Kidney (tissue), 22 donors: ENCODE measurements at places on chromosomes 4 and X.
A peak's percentile ranks its signal among the peaks of the same experiment; 100 is the strongest.

DNA sequence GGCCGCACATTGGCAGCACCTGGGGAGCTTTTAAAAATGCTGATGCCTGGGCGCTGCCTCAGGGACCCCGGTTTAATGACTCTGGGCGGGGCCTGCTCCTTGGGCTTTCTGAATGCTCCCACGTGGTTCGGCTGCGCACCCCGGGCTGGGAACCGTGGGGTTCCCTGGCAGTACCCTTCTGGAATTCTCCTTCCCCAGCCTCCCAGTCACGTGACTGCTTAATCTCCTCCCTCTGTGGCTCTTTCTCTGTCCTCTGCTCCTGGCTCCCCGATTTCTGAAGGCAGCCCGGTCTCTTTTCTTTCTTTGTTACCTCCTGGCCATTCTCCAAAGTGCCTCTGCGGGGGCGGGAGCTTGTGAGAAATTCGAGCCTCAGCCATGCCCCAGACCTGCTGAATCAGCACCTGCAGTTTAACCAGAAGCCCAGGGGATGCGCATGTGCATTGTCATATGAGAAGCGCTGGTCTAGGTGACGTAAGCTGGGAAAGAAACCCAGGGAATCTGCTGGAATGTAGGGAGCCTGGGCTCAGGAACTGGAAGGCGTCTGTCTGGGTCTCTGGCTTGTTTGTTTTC, 16.6 kb downstream of the CLCN4 start:
- DNase-seq = peak; percentile 96

- peak; percentile 76 for DNase-seq
These were observed 2.7 kb downstream of the FAT4 start for GRCh38 chr4:125317525-125317877.

- no peak for DNase-seq
These were observed 5.5 kb downstream of the CCDC120 start for GRCh38 chrX:49064303-49064702.

DNA sequence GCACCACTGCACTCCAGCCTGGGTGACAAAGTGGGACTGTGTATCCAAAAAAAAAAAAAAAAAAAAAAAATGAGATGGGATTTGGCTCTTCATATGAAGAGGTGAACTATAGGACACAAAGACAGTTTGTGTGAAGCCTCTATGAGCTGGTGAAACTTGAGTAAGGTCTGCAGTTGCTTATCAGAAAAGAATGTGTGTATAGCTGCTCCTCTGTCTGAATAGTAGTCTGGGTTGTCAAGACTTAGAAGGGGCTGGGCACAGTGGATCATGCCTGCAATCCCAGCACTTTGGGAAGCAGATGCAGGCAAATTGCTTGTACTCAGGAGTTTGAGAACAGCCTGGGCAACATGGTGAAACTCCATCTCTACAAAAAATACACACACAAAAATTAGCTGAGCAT, 82.8 kb downstream of the ARSF start:
- no peak for DNase-seq

DNA sequence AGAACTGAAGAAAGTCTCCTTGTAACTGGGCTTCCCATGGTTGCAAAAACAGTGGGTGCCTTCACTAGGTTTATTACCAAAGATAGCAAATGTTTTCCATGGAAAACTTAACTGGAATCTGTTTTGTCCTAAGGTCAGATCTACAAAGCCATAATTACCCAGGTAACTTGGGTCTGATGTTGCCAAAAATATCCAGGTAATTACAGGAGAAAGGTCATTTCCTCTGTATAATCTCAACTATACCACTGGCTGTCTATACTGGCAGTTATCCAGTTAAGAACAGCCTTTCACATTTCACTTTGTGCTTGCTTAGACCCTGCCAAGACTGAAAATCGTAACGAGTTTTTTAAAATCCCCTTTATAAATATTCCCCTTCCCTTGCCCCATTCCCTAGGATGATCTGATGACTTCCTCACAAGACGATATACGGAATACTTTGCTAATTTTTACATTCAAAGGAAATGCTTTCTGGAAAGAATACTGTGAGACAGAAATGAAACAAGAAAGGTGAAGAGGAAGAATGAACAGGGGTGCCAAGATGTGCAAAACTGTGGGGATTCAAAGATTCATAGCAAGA, 105.5 kb downstream of the MAML3 start:
- DNase-seq = no peak

DNA sequence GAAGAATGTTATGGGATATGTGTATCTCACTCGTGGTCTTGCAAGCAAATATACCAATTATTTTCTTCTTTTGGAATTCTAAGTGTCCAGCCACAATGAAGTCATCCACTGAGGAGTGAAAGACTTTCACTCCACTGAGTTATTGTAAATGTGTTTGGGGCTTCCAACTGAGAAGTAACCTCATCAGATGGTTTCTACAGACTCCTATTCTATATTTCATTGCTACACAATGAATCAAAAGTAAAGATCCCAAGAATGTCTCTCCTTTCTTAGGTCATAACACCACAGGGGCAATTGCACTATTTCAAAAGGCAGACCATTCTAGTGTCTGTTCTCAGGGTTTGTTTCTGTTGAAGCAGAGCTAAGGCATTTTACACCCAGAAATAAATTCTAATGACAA, 12.3 kb upstream of the VCX2 start:
- DNase-seq = no peak

DNA sequence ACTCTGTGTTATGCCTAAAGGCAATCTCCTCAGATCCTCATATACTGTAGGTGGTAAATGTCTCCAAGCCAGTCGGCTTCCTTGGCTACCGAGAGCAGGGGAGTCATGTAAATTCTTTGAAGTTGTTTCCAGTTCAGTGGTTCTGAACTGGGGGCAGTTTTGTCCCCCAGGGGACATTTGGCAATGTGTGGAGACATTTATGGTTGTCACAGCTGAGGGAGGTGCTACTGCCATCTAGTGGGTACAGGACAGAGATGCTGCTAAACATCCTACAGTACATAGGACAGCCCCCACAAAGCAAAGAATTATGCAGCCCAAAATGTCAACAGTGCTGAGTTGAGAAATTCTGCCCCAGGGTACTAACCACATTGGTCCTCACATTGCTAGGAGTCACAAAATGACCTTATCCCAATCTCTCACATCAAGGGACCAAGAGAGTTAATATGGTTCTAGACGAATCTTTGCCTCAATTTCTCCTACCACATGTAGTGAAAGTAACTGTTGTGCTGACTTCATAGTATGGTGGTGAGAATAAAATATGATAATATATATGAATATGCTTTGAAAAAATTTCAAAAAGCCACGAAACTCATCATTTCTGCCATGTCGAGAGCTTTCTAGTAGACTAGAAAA, 104.4 kb upstream of the ARHGAP24 start:
- DNase-seq = peak; percentile 47

DNA sequence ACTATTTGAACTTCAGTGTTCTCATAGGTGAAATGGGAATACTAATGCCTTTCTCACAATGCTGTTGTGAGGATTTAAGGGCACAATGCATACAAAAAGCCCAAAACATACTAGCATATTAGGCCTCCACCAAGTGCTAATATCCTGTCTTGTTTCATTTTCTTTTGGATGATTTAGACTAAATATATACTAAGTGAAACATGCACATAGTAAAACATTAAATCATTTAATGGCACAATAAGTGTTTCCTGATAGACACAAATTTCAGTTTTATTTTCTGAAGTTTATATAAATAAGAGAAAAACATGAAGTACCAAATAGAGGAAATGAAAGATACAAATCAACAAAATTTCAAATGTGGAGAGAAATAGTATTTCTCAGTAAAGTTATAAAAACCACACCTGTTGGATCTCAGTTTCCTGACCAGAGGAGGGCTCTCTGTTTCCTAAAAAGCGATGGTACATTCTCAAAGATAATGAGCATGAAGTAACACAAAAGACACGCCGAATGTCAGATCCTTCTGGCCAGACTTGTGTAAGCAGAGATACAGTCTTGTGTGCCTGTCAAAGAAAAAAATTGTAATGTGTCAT, 25.1 kb downstream of the DDX60 start:
- DNase-seq = no peak

- no peak for DNase-seq
These were observed 123.8 kb downstream of the MAD2L1 start for GRCh38 chr4:119942806-119943205.

DNA sequence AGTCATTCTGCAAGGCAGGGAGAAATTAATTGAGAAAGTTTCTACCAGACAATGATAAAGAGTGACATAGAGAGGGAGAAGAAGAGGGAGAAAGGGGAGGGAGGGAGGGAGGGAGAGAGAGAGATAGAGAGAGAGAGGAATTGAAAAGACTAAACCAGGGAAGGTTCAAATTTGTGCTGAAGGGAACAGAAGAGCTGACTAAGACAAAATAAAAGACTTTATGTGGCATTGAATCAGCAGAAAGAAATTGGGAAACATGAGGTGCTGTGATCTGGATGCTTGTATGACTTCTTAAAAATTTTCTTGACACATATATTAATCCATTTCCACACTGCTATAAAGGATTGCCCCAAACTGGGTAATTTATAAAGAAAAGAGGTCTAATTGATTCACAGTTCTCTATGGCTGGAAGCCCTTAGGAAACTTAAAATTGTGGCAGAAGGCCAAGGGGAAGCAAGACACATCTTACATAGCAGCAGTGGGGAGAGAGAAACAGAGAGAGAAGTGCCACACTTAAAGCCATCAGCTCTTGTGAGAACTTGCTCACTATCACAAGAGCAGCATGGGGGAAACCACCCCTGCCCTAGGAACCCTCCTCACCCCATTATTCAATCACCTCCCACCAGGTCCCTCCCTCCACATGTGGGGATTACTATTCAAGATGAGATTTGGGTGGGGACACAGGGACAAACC, 13.5 kb upstream of the CXCL6 start:
- DNase-seq = no peak

DNA sequence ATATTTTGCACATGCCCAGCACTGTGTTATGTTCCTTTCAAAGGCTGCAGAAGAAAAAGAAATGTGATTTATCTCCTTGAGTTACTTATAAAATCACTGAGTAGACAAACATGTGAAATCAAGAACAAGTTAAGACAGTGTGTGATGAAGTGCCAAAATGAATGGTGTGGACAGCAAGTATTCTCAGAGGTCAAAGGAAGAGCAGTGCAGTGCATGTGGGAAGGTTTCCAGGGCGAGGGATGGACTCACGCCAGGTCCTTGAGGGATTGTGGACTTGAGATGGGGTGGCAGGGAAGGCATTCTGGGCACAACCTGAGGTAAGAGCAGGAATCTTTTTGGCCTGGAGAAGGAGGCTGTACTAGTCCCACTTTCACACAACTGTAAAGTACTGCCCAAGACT, 115.5 kb downstream of the FNIP2 start:
- no peak for DNase-seq

- no peak for DNase-seq
These were observed 78.1 kb downstream of the EVC start for GRCh38 chr4:5789141-5789540.

- peak; percentile 67 for DNase-seq
These were observed at the start of gene EVC2 for GRCh38 chr4:5708449-5709206. Gene EVC2, minus strand, starts transcription at chr4:5708559. Its CDS starts 46 bp downstream, at chr4:5708513.

DNA sequence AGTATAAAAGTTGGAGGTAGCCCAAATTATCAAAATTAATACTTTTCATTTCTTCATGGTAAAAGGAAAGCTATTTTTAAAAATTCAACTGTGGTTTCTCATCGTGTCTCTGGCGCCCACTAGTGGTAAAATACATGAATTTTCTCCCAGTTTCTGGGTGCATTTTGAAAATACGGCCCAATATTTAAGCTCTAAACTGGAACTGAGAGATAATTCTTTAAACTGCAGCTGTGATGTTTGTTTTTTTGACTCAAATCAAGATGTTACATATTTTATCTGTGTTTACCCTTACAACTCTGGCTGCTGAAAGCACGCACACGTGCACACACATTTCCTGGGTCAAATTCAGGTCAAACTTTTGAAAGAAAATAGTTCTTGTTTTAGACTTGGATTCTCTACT, 123.9 kb upstream of the ACSL4 start:
- no peak for DNase-seq

- DNase-seq = no peak
These were observed 50.9 kb upstream of the PRDX4 start for GRCh38 chrX:23616361-23616760.

DNA sequence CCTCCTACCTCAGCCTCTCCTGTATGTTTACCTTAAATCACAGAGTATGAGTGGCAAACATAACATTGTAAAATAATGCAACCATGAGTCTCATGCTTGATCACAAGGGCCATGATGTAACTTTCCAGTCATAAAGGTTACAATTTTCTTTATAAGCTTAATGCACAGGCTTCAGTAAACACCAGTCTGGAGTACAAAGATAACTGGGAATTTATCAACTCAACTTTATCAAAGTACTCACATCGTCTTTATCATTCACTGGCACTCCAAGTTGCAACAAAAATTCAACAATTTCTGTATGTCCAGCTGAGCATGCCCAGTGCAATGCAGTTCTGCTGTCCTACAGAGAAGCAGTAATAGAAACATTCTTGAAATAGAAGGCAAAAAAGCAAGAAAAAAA, 2.8 kb downstream of the PSMD10 start:
- no peak for DNase-seq

DNA sequence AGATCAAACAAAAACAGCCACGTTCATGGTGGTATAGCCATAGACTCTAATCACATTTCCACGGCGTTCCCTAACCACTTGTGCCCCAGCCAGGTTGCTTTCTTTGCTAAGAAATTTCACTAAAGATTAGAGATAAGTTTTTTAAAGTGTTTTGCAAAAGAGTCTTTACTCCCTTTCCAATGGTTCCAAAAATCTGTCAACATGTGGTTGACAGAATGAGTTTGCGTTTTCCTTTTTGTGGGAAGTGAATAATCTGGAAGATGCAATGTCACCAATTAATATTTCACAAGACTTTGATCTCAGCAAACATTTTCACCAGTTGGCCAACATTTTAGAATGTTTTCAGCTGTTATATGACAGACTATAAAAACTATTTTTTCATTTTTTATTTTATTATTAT, 35.3 kb downstream of the CXCL1 start:
- DNase-seq = no peak

- no peak for DNase-seq
These were observed 36.0 kb downstream of the DLG3 start for GRCh38 chrX:70480660-70481018.

GRCh38 chr4:83631066-83631465, 95.2 kb downstream of the GPAT3 start:
- no peak for DNase-seq

DNA sequence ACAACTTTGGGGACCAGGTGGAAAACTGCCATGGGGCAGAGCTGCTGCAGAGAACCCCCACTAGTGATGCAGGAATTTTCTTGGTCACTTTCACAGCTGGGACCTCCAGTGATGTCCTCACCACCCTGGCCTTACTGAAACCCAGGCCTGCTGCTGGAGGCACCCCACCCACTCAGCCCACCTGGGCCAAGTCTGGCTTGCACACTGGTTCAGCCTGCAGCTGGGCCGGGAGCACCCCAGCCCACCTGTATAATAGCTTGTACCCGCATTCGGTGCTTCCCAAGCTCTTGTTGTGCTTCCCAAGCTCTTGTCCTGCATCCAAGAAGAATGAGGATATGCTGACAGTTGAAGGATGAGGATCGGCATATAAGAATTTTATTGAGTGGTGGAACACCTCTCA, 86.4 kb upstream of the ZMAT1 start:
- no peak for DNase-seq

GRCh38 chrX:133495464-133496391, 80.4 kb upstream of the GPC4 start:
- DNase-seq = no peak

- no peak for DNase-seq
These were observed 565.2 kb upstream of the SLIT2 start for GRCh38 chr4:19686456-19686855.
